ENCODE measurements at places on chromosomes 11 and 22.

DNA sequence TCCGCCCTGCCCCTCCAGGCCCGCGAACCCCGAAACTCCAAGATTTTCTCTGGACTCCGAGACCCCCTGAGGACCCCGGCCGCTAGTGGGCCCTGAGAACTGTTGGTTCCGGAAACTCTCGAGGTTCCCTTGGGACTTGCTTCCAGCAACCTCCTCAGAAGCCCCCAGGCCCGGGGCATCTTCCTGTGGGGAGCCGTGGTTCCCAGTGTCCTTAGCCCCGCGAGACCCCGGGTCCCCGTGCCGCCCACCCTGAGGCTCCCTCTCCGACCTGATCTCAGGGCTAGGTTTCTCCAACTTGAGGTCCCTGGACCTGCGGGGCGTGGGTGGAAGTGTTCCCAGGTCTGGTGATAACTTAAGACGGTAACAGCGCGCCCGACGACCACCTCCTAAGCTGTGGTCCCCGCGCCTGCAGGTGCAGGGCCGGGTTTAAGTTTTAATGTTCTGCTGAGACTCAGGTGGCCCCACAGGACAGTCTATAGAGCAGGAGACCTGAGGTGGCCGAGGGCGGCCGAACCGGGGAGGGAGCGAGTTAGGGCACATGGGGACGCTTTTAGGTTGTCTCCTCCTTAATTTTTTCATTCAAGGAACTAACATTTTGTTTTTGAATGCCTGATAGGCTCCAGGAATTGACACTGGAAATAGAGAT lies 720 bp downstream of the FAM118A start:
- DNase-seq = no peak

- DNase-seq = no peak
Measured at GRCh38 chr11:63910675-63911074, 6.3 kb downstream of the RCOR2 start.

DNA sequence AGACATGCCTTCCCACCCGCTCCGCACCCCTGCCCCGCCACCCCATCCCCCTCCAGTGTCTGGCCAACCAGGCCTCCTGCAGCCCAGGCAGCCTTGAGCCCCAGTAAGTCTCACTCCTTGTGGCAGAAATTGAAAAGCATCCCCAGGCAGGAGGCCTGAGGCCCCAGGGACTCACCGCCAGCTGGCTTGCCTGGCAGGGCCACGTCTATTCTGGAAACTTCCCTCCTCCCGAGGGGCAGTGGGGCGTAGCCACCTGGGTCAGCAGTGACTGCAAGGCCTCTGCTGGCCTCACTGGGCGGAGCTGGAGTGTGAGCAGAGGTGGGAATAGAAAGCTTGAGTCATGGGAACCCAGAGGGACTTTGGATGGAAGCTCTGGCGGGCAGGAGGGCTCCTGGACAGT lies 26.3 kb downstream of the ANO1 start:
- no peak for DNase-seq

DNA sequence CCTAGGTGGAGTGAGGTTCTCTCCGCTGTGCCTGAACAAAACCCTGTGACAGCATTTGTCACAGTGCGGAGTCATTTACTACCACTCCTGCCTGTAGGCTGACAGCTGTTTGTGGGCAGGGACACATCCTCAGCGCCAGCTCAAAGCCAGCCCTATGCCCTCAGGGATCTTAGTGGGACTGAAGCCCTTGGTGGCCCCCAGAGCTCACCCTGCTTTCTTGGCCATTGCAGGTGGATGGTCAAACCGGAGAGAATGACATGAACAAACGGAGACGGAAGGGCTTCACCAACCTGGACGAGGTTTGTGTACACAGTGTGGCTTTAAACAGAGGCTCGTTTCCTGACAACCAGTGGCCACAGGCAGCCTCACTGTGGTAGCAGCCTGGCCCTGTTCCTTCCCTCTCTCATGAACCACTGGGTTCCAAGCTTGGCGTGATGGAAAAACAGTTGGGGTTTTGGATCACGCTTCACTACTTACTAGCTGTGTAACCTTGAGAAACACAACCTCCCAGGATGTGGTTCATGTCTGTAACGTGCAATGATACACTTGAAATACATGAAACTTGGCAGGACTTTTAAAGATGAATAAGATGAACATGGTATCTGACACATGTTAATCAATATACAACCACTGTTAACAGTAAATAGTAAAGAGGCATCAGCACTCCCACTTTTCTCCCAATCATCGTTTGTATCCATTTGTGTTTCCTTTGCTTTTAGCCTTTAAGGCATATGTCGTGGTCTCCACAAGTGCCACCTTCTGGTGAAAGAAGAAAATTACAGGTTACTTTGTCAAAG lies 125.8 kb downstream of the MICAL2 start:
- peak; percentile 80 for DNase-seq

DNA sequence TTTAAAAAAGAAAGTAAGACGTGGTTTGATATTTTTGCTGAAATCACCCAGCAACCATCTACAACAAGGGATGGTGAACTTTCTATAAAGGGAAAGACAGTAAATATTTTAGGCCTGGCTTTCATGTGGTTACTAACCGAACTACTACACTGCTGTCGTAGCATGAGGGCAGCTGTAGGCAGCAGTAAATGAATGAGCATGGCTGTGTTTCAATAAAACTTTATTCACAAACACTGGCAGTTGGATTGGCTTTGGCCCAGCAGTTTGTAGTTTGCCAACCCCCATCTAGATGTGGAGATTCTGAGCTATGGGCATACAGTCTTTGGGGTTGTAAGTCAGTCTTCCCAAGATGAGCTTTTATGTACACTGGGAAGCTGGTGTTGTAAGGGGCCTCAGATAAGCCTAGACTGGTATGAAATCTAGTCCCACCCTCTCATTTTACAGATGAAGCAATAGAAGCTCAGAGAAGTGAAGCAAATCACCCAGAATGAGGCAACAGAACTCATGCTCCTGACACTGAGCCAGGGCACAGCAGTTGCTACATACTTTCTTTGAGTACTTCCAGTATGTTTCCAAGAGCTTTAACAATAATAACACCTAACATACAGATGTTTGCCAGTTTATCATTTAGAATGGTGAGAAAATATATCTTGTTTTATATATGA lies 204.4 kb downstream of the ADAMTS15 start:
- peak; percentile 99 for DNase-seq

GRCh38 chr22:41834005-41834944 lies 1.4 kb downstream of the SREBF2 start:
- no peak for DNase-seq
